ENCODE measurements at places on chromosomes 2 and 18.

DNA sequence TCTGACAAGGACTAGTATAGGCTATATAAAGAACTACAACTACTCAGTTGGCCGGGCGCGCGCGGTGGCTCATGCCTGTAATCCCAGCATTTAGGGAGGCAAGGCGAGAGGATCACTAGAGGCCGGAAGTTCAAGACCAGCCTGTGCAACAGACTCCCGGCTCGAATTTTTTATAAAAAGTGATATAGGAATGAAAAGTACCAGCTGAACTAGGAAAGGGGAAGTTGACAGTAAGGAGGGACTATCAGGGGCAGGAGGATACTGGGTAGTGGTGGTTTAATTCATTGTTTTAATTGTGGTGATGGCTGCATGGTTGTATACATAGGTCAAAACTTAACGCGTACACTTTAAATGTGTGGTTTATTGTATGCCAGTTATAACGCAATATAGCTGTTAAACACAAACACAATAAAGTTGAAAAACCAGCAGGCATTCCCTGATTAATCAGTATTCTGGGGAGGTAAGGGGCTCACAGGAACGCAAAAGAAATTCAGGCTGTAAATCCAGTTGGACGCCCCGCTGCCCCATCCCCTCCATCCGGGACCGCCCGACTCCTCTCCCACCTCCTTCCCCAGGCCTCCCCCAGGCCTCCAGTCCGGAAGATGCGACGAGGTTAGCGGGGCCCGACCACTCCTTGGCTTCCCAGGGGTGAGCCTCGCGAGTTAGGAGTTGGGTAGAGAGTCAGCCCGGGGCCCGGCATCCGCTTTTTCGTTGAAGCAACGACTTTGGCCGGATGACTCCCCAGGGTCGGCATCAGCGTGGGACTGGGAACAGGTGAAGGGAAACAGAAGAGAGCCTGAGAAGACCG lies 746 bp upstream of the POLR1B start:
- DNase-seq: peak; percentile 70

DNA sequence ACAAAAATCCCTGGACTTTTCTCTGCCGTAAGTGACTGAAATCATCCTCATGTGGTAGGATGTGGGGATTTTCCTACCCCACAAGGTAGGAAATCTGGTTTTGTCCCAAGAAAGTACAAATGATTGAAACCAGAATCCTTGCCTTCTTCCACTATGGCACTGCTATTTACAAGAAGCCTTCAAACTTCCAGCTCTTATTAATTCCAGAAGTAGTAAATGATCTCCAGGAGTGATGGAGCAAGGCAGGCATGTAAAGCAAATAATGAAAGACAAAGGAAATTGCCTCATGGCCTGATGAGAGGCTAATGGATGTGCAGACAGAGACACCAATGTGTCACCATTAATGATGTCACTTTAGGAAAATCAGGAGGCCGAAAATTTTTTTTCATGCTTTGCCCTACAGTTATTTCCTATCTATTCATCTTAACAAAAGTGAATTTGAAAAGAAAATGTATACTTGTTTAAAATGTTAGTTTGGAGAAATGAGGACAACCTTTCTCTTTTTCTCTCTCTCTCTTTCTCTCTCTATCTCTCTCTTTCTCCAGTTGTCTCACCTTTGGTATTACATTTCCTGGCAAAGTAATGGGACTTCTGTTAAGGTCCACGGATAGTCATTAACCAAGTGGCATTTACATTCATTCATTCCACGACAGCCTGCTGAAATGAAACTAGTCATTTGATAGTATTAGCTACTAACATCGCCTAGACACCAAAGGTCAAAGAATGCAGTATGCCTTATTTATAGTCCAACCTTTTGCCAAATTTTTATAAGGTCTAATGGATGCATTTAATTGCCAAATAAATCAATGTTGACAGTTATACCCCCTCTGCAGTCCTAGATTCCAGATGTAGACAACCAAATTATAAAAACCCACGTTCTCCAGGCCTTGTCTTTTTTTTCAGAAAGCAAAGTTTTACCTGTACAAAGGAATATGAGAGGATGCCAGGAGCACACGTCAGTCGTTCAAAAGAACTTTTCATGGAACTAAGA lies 5.0 kb upstream of the EVA1A start:
- no peak for DNase-seq

DNA sequence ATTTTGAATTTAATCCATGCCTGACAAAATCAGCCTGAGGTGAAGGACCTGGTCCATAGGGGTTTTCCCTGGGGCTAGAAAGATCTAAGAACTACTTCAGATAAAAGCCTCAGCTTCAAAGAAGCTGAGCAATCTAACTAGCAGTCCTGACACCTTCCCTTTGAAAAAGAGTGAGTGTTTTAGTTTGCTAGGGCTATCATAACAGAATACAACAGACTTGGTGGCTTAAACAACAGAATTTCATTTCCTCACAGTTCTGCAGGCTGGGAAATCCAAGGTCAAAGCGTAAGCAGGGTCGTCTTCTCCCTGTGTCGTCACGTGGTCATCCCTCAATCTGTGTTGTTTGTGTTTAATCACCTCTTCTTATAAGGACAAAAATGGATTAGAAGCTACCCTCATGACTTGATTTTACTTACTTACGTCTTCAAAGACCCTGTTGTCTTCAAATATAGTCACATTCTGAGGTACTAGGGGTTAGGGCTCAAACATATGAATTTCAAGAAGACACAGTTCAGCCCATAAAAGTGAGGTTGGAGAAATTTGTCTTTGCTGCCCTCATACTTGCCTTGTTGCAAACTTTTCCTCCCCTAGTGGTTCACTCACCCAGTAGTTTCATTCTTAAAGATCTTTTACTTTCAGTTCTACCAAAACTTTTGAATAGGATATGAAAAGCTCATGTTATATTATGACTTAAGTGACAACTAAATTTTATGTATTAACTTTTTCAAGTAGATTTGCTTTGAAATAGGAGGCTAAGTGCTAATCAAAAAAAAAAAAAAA lies 673.8 kb downstream of the ARHGAP15 start:
- DNase-seq: peak; percentile 4

- no peak for DNase-seq
These were observed 356.3 kb downstream of the ZEB2 start for GRCh38 chr2:144163592-144163991.

GRCh38 chr2:223054193-223054781 lies 2.3 kb downstream of the KCNE4 start:
- DNase-seq: no peak

GRCh38 chr2:127134833-127135830 lies 28.2 kb upstream of the BIN1 start:
- no peak for DNase-seq

- DNase-seq: no peak
These were observed 509.9 kb upstream of the VRK2 start for GRCh38 chr2:57536535-57537231.

GRCh38 chr2:241863536-241863954 lies 4.9 kb upstream of the PDCD1 start:
- no peak for DNase-seq

DNA sequence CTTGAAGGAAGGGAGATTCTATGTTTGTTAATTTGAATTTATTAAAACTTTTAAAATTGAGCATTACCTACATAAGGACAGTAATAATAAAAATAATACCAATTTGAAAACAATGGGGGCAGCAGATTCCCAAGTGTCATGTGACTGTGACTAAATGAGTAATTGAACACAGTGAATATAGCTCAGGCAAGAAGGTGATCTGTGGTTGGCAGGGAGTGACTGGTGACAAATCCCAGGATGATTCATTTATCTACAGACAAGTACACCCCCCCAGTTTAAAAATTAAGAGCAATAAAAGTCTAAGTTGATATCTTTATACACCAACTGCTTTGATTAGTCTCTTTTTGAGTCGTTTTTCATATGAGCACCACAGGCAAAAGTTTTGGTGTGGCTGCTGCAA lies 299.5 kb downstream of the ARHGAP15 start:
- no peak for DNase-seq

- no peak for DNase-seq
These were observed 146.3 kb upstream of the CELF4 start for GRCh38 chr18:37711766-37712505.

GRCh38 chr2:69680001-69680675 lies 36.6 kb upstream of the AAK1 start:
- no peak for DNase-seq

GRCh38 chr2:234496835-234497593 lies at the start of gene ARL4C:
TSS of gene ARL4C (minus strand) at chr2:234497081. CDS start at chr2:234496586, 495 bp downstream.
- peak; percentile 79 for DNase-seq

Measured in germinal center (tissue), 1 donor.